Activated CD4-positive, CD25-positive, alpha-beta regulatory T cell treated with anti-CD3 and anti-CD28 coated beads, Interleukin-2, amount 50 U/mL, for 24 hours (primary cell): ENCODE measurements at places on chromosomes 7 and 10.

- ATAC-seq: peak; percentile 18
These were observed 45.3 kb downstream of the ZNF777 start for GRCh38 chr7:149415391-149416071.

GRCh38 chr10:118537623-118538022 is 57.8 kb downstream of the PRLHR start:
- ATAC-seq: no peak

GRCh38 chr10:11091517-11092102 is 73.9 kb downstream of the CELF2 start:
- ATAC-seq: no peak

DNA sequence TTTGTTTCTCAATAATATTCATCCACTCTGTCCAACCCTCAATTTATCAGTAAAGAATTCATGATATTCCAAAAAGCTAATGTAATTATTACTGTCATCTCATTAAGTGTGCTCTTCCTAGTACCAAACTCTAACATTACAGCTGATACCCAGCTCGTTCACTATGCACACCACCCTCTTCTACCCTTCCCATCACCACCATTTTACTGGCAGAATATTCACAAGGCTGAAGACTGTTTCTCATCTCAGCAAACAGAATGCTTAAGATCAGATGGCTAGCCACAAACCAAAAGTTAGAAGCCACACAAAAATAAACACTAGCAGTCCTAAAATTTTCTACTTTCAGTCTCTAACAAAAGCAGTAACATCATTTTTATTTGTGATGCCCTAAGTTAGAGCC is 121.5 kb downstream of the SRPK2 start:
- ATAC-seq: no peak

DNA sequence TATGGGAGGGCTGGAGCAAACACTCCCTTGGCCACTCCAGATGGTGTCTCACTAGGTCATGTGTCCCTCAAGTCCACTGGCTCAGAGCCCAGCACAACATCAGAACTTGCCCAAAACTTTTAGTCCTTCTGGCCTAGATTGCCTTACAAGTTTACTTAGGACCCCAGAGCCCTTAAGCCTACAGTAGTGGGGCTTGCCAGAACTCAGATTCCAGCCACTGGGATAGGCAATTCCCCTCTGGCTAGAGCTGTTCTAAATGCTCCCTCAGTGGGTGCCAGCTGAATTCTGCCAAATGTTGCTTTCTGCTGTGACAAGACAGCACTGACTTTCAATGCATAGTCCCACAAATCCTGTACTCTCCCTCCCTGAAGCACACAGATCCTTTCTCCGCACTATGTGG is 331.1 kb downstream of the HTR7 start:
- ATAC-seq: no peak

GRCh38 chr10:100138921-100139496 is 46.8 kb downstream of the ERLIN1 start:
- ATAC-seq: no peak

DNA sequence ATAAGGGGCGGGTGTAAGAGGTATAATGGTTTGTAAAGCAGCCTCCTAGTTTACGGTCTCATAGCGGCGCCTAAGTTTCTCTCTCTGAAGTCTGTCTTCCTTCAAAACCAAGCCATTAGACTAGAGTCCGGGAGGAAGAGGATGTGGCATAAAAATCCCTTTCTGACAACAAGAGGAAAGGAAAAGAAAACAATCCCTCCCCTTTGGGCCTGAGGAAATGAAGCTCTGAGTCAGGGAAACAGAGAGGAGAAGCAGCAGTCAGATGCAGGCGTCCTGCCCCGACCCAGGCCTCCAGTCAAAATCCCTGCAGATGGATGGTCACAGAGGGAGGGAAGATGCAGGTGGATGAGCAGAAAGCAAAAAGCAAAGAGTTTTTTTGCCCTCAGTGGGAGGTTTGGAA is 23.7 kb downstream of the PARP12 start:
- ATAC-seq: no peak

DNA sequence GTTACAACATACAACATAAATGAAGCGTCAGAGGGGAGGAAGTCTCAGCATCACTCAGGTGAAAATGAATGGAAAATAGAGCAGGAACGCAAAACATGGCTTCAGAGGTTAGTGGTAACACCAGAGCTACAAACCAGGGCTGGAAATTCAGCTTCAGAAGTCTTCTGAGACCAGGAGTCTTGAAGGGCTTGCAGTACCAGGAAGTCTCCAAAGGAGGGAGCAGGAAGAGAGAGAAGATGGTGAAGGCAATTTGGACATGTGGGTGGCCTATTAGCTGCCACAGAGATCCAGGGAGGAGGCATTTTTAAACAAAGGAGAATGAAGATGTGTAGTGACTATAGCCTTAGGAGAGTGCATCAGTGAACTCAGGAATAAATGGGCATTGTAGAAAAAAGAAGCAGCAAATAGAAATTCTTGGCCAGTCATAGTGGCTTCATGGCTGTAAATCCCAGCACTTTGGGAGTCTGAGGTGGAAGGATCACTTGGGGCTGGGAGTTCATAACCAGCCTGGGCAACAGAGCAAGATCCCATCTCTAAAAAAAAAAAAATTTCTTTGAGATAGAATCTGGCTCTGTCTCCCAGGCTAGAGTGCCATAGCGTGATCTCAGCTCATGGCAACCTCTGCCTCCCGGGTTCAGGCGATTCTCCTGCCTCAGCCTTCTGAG is 9.3 kb upstream of the TET1 start:
- no peak for ATAC-seq

DNA sequence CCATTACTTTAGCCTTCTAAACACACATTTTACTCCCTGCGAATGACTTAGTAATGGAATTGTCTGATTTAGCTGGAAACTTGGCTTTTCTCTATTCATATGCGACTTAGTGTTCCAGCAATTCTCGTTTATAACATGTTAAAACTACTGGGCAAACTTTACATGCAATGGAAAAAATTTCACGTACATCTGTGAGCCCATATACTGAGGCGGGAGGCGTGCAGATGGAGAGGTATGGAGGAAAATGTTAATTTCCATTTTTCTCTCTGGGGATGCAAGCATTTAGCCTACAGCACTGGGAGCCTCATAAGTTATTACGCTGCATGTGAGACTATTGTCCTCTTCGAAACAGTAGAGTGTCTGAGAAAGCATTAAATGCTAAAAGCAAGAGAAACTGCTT is 591.5 kb upstream of the ANKRD30A start:
- ATAC-seq: no peak

DNA sequence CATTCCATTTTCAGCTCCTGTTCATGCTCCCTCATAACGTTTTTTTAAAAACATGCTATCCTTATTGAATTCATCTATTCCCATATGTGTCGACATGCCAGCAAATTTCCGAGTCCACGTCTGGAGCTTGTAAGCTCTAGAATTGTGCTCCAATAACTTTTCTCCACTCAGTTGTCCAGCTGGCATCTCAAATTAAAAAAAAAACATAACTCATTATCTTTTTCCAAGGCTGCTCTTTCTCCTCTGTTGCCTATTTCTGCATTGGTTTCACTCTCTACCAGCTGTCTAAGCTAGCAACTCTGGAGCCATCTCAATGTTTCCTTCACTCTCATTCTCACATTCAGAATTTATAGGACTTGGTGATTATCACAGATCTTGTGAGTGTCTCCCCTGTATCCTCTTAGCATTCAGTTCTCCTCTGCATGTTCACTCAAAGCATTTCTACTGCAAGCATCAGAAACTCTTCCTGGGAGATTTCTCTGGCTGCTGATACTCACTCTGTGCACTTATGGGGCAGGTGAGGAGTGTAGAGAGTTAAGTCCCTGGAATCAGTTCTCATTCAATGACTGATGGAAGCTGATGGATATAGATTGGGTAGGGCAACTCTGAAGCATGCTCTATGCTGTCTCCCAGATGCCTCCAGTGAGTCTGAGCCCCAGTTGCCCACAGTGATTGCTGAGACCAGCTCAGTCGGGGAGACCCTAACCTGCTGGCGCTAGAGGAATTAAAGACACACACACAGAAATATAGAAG is 6.7 kb upstream of the DLD start:
- ATAC-seq: no peak

DNA sequence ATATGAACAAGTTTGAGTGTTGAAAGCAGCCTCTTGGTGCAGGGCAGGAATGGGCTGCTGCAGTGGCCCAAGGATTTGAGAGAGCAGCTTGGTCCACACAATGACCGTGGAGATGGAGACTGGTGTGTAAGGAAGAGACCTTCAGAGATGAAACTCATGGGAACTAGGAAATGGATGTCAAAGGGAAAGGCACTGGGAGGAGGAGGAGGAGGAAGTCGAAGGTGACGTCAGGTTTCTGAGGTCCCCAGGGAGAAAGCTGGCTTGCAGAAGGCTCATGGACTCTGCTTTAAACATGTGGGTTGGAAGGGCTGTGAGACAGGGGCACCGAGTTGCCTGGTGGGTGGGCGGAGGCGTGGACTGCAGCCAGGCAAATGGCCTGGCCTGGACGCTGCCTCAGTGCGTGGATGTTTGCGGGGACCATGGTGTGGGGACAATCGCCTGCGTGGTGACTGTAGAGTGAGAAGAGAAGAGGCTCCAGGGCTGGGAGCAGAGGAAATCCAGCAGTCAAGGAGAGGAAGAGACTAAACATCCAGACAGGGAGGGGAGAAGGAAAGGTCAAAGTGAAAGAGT is 14.6 kb downstream of the C10orf71 start:
- no peak for ATAC-seq

GRCh38 chr7:74293577-74293908 is 4.3 kb downstream of the CLIP2 start:
- ATAC-seq: no peak

DNA sequence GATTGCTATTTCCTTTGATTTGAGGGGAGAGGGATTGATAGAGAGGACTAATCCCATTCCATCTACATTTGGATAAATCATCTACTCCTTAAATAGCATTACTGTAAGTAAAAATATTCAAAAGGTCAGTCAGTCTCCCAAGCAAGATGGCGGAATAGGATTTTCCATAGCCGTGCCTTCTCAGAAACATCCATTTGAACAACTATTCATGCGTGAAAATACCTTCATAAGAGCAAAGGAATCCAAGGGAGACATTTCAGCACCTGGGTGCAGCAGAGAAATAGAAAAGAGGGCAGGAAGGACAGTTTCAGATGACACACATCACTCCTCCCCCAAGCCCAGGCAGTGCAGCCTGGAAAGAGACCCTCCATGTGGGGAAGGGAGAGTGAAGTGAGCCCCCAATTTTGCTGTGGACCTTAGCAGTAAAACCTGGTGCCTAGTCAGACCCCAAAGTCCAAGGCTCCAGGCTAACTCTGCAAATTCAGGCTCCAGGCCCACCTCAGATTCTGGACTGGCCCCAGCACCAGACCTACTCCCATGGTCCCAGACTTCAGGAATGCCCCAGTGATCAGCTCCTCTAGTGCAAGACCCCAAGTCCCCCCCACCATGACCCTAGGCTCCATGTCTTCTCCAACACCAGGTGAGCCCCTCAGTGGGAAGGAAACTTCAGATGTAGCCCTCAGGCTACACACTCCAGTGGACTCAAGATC is 104.3 kb upstream of the LANCL2 start:
- no peak for ATAC-seq

- ATAC-seq: no peak
These were observed 30.6 kb upstream of the PFKFB3 start for GRCh38 chr10:6171881-6172695.

GRCh38 chr7:134350709-134351108 is 34.0 kb upstream of the SLC35B4 start:
- ATAC-seq: no peak

GRCh38 chr7:107138696-107139420 is 29.9 kb upstream of the HBP1 start:
- no peak for ATAC-seq

DNA sequence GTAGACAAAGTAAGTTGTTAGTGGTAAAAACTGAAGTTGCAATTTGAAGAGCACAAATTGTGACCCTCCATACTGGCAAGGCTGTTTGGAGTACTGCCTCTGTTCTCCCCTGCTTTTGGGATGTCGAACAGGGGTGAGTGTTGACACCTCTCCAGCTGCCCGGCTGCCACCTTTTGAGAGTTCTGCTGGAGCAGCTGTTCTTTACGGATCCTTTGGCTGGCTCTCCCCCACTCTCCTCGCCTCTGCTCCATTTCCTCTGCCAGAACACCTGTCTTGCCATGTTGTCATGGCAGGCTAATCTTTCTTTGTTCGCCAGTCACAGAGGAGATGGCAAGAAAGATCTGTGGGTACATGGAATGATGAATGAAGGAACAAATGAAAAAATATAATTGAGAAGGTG is 34.9 kb downstream of the INSYN2A start:
- ATAC-seq: no peak

GRCh38 chr7:921581-922333 is 32.7 kb downstream of the ADAP1 start:
- no peak for ATAC-seq

- peak; percentile 1 for ATAC-seq
These were observed 192.1 kb upstream of the KLF14 start for GRCh38 chr7:130926001-130926691.

- no peak for ATAC-seq
These were observed 18.5 kb upstream of the TNS3 start for GRCh38 chr7:47600199-47601118.

GRCh38 chr10:58967551-58968388 is 208.7 kb upstream of the PHYHIPL start:
- ATAC-seq: no peak

- ATAC-seq: no peak
These were observed 140.8 kb upstream of the NFE2L3 start for GRCh38 chr7:26011039-26011696.

DNA sequence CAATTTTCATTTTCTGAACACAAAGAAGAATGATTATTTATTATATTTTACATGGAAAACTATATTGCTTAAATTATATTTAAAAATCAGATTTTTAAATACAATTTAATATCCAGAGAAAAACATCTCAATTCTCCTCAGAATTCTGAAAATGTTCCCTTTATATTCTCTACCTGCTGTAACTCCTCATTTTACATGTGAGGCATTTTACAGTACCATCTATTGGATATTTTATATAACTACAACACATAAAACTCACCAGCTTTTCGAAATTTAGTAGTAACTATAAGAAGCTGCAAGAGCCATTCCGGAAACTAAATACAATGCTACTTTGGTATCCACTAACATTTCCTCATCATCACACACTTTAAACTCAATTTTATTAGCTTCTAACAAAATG is 264.6 kb downstream of the DGKB start:
- no peak for ATAC-seq

GRCh38 chr7:74175340-74175739 is 1.2 kb downstream of the EIF4H start:
- ATAC-seq: no peak

DNA sequence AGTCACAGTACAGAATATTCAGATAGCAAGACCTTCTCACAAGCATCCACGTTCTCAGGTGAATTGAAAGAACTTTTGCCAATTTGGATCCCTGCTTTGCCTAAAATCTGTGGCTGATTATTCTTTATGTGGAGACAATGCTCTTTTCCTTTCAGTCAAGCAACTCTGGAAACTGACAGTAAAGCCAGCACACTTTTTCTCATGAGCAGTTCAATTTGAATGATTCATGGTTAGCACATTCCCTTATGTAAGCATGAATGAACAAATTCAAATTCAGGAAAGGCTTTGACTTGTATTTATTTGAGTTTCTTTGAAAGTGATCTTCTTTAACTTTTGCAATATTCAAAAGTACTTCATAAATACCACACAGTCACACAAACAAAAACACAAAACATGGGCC is 57.6 kb downstream of the MEOX2 start:
- ATAC-seq: no peak

GRCh38 chr10:42754155-42755027 is 28.2 kb upstream of the BMS1 start:
- ATAC-seq: peak; percentile 46
